ENCODE measurements at places on chromosomes 2 and 18. TPM values are rescaled to one million over a fixed set of nuclear protein-coding genes. Genes with fewer than 3 reads are reported as not detected.

- DNase-seq, result no peak
Observed at GRCh38 chr2:192347542-192347941, 152.8 kb upstream of the TMEFF2 start.

- no peak for DNase-seq
Observed at GRCh38 chr2:241002275-241003046, 4.0 kb downstream of the SNED1 start.

DNA sequence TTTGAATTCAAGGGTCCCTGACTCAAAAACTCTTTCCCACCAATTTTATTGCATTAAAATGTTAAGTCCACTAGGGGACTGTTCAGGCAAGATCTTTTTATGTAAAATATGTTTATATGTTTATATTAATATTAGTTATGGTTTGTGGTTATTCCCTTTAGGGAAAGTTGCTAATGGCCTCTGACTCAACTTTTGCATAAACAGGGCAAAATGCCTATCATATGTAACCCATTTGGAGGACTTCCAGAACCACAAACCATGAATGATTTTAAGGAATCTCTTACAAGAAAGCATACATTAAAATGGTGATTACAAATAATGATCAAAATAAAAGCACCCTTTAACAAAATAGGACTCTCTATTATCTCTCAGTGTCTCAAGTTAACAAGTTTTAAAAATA is 1484.5 kb upstream of the ZEB2 start:
- DNase-seq, result peak; percentile 61

DNA sequence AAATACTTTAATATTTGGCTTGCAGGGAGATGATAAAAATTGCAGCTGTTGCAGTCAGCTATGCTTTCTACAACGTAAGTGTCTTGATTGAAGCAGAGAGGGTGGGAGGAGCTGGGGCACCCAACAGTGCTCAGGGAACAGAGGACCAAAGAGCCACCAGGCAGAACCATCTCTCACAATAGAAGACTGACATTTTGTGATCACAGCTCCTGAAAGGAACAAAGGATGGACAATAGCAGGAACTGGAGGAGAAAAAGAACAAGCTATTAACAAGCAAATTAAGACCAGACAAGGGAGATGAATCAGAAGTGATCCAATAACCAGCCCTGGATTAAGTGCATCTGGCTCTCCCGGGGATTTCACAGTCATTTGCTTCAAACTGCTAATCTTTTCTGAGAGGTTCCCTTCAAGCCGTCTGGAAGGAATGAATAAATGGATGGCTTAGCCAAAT is 65.7 kb upstream of the SMAD2 start:
- no peak for DNase-seq

DNA sequence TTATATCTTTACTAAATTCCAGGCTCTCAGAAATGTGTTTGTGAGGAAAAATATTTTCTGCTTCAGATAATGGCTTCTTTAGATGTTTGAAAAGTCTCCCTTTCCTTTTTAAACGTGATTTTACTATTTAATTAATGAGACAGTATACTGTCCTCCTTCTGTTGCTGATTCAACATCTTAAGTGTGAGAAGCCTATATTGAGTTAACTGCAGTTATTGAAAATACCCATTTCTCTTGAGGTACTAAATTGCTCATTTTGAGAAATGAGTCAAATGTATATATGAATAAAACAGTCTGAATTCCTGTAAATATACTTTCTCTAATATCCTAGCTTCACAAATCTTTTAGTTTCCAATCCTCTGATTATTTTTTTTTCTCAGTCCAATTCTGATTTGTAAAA is 470.2 kb downstream of the PTPRM start:
- no peak for DNase-seq

- DNase-seq, result no peak
Observed at GRCh38 chr2:96874198-96874831, 4.4 kb upstream of the SEMA4C start.

GRCh38 chr2:240996161-240996833 is 2.1 kb upstream of the SNED1 start:
- DNase-seq, result no peak

DNA sequence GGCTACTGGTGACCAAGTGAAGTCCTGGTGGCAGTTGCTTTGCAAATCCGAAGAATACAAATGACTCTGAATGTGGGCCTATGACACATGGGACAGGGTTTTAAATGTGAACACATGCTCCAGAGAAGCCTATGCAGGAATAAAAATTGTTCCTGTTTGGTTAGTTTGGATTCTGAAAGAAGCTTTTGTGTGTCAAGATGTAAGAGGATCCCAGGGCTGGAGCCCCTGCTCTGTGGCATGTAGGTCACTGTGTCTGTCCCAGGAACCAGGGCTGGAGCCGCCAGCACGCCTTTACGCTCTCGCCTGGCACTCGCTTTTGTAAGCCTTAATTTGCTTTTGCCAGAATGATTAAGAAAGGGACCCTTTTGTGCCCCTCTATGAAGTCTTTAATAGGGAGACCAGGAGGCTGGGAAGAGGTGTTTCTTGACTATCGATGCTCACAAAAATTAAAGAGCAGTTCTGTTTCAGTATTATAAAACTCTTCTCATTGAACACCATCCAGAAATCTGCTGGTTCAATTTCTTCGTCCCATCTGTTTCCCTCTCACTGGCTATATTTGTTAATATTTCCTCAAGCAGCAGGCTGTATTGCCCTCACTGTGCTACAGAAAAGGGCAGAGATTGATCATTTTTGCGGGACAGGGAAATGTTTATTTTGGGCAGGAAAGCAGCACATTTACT is 532.7 kb upstream of the POU3F3 start:
- DNase-seq, result no peak

GRCh38 chr2:196742685-196743084 is 56.8 kb downstream of the GTF3C3 start:
- no peak for DNase-seq

GRCh38 chr2:873651-874580 is 76.7 kb upstream of the SNTG2 start:
- no peak for DNase-seq

- DNase-seq, result no peak
Observed at GRCh38 chr18:51191128-51191717, 6.3 kb downstream of the MEX3C start.

DNA sequence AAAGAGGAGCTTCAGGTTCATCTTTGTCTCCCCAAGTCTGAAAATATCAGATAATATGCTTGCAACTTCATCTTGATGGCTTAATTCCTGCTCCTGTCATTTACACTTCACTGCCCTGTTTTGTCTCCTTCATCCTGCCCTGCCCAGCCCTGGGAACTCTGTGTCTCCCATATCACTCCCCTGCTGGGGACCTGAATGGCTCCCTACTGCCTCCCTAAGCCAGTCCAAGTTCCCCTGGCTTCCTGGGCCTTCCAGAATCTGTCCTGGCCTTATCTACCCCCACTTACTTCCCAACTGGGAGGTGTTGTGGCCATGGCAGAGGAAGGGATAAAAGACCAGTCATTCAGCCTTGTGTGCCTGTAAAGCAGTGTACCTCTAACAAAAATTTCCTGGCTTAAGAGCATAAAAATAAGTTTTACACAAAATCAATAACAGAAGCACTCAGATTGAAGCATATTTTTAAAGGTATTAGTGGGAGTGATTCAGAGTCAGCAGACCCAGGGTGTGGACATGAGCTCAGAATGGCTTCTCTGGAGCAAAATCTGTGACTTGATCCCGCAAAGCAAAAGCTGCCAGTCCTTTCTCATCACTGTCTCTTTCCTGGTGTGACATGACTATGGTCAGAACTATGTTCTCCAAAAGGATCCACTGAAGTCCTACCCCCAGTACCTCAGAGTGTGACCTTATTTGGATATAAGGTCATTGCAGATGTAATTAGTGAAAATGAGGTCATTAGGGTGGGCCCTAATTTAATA is 59.1 kb downstream of the INO80C start:
- no peak for DNase-seq

DNA sequence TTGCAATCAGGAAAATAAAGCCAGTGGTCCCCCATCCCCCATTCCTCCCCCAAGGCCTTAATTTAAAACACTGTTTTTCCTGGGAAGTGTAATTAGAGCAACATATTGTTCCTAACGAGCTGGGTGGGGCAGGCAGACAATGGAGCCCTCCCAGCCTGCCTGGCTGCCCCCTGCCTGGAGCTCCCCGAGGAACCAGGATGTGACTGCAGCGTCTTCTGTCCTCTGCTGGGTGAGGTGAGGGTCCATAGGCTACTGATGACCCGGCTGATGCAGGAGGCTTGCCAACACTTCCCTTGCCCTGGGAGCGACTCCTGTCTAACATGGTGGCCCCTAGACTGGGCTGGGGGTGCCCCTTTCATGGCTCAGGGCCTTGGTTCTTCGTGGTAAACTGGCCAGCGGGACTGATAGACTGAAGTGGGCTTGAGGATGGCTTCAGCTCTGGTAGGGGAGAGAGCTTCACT is 152.4 kb downstream of the DYSF start:
- no peak for DNase-seq

- peak; percentile 19 for DNase-seq
Observed at GRCh38 chr2:214465363-214466146, 54.7 kb downstream of the VWC2L start.

CARF gene
- total RNA-seq, result 3.9 TPM

LYG1 gene
- 0.12 TPM for total RNA-seq

CAVIN2 gene
- 1.9 TPM for total RNA-seq

POTEC gene
- 0.10 TPM for total RNA-seq

NT5DC4 gene
- total RNA-seq, result not detected

BMP10 gene
- not detected for total RNA-seq

CFC1 gene
- total RNA-seq, result not detected

All from H4 (cell line).